Muscle of leg (tissue), 16 donors: ENCODE measurements at places on chromosomes 3 and 15. TPM values are rescaled to one million over a fixed set of nuclear protein-coding genes. Genes with fewer than 3 reads are reported as not detected.
A peak's percentile ranks its signal among the peaks of the same experiment; 100 is the strongest.

- no peak for DNase-seq
Measured at GRCh38 chr3:144301863-144302262, 330.2 kb downstream of the DIPK2A start.

DNA sequence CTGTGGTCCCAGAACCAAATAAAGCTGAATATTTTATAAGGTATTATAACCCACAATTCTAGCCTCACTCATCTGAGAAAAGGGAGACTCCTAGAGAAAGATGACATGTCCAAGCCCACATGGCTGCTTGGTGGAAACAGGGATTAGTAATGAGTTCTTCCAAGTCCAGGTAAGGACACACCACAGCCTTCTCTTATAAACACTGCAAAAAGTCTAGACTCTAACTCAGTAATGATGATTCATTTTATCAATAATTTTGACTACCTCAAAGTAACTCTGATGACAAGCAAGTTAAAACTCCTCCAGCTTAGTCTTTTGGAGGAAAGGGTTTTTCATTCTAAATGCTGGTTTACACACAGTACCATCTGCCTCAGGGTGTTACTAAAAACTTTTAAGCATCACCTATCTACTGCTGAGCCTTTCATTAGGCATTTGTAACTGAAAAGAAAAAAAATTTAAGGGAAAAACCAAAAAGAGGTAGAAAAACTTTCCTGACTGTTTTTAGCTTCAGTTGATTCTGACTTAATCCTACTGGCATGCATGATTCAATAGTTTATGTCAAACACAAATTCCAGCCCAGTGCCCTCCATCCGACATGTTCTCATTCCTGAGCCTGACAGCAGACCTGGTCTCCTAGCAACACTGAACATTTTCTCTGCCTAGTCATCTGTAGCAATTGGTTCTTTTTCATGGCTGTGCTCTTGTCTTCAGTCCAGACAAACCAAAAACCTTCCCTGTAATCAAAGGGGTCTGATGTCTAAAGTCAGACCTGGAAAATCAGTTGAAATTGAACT, 43.9 kb downstream of the P3H2 start:
- DNase-seq: peak; percentile 89

DNA sequence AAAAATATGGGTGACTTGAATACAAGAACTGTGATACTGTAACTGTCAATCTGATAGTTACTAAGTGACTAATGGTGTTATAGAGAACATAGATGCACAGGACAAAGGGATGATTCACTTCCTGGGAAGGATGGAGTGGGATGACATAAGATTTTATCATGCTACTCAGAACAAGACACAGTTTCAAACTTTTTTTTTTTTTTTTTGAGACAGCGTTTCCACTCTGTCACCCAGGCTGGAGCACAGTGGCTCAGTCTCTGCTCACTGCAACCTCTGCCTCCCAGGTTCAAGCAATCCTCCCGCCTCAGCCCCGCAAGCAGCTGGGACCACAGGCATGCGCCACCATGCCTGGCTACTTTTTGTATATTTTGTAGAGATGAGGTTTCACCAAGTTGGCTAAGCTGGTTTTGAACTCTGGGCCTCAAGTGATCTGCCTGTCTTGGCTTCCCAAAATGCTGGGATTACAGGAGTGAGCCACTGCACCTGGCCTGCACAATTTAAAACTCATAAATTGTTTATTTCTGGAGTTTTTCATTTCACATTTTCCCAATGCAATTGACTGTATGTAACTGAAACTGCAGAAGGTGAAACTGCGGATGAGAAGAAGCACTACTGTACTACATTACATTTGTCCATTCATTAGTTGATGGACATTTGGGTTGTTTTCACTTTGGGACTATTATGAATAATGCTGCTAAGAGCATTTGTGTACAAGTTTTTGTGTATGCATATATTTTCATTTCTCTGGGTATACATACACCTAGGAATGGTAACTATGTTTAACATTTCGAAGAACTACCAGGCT, 40.6 kb downstream of the ADIPOQ start:
- no peak for DNase-seq

DNA sequence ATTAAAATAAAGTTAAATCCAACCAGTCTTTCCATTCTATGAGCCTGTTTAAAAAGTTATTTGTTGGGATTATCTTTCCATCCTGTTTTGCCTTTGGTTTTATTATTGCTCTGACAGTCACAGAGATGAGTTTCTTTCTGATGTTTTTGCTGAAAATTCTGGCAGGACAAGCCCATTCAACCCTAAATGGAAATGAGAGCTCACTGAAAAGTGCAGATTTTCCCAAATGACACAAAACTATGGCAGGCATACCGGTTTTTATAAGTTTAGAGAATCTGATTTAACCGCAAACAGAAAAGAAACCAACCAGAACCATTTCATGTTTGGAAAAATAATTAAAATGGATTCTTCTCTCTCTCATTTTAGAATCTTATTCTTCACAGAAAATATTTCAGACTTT, 238.1 kb upstream of the SGO1 start:
- peak; percentile 83 for DNase-seq

DNA sequence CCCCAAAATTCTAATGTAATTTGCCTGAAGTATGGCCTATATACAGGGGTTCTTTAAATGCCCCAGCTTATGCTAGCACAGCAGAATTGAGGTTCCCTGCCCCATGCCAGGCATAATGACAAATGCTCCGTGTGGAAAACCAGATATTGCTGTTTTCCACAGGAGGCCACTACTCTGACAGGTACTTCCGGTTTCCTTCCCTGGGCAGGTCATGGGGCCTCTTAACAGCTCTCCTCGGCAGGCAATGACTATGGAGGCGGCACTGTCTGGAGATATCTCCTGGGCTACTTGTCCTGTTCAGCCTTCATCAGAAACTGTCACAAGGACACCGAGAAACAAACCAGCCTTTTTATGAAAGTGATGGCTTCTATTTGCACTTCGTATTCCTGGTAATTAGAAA, 54.8 kb downstream of the SLC7A14 start:
- no peak for DNase-seq

GRCh38 chr3:82329300-82329699, 567.9 kb upstream of the GBE1 start:
- DNase-seq: no peak

- peak; percentile 62 for DNase-seq
Measured at GRCh38 chr3:30741889-30742288, 135.5 kb downstream of the TGFBR2 start.

DNA sequence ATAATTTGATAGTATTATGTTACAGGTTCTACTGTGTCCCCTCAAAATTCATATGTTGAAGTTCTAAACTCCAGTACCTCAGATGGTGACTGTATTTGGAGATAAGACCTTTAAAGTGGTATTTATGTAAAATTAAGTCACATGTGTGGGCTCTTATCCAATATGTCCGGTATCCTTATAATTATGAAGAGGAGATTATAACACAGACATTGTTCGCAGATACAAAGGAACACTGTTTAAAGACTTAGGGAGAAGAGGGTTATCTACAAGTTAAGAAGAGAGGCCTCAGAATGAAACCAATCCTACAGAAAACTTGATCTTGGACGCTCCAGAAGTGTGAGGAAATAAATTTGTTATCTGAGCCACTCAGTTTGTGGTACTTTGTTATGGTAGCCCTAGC, 50.9 kb downstream of the DPH6 start:
- no peak for DNase-seq

DNA sequence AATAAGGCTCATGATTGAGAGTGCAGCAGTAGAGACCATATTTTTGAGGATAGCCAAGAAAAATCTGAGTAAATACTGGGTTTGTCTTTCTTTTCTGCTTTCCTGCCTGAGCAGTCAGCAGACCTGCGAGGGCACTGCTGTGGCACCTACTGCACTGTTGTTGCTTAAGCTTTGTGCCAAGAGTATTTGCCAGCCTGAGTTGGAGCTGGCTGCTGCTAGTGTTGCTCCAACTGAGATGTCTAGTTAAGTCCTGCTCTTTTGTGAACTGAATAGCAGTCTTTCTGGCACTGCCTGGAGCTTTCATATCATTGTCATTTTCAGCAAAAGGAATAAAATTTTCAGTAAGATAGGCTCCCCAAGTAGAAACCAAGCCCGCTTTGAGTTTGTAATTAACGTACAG, 214.5 kb upstream of the P2RY1 start:
- DNase-seq: no peak

DNA sequence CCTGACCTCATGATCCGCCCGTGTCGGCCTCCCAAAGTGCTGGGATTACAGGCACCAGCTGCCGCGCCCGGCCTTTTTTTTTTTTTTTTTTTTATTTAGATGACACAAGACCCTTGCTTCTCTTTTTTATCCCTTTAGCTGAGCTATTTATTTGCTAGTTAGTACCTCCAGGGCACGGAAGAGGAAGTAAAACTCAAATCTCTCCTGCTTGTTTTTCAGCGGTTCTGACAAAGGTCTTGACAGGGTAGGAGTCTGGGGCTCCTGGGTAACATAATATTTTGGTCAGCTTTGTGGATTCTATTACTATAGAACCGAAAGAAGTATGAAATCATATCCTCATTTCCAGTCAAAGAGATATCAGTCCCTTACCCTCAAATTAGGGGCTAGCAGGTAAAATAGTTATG, 44.0 kb upstream of the ETV5 start:
- DNase-seq: peak; percentile 69

GRCh38 chr3:141311170-141311495, 57.2 kb upstream of the ZBTB38 start:
- no peak for DNase-seq

GRCh38 chr3:165742351-165742750, 94.9 kb downstream of the BCHE start:
- no peak for DNase-seq

DNA sequence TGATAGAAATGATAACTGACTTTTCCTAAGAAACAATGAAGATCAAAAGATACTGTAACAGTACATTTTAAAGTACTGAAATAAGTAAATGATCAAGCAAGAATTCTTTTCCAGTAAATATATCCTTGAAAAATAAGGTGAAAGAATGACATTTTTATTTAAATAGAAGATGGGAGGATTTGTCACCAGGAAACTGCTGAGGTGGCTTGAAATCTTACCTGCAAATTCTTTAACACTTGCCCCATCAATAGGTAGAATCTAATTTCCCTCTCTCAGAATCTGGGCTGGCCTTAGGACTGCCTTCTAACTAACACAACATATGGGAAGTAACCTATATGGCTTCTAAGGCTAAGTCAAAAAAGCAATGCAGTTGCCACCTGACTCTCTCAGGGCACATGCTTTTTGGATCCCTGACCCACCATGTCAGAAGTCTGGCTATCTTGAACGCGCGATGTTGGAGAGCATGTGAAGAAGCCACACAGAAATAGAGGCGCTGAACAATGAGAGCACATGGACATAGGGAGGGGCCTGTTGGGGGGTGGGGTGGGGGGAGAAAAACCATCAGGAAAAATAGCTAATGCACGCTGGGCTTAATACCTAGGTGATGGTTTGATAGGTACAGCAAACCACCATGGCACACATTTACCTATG, 11.5 kb downstream of the ACSBG1 start:
- DNase-seq: no peak

- no peak for DNase-seq
Measured at GRCh38 chr3:193648542-193649076, 55.6 kb downstream of the OPA1 start.

DNA sequence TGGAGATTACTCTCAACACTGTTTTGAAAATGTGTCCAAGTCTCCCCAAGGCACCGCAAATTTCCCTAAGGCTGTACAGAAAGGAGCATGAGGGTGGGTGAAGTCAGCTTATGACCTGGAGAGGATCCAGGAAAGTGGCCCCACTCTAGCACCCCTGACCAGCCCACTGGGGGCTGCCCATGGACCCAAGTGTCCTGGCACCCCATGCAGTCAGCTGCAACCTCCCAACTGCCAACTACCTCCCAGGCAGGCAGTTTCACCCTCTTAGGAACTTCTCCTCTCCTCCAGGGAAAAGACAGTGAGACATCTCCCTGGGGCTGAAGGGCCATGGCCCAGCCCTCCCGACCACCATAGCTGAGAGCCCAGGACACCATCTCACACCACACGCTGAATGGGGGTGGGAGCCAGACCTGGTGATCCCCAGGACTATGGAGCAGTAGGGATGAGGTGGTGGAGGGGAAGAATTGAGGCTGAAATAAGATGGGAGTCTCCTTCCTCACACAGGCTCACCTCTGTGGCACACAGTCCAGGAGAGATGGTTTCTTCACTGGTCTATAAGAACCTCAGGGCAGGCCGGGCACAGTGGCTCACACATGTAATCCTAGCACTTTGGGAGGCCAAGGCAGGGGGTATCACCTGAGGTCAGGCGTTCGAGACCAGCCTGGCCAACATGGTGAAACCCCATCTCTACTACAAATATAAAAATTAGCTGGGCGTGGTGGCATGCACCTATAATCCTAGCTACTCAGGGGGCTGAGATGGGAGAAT, 104.4 kb downstream of the DAPK2 start:
- DNase-seq: no peak

- DNase-seq: no peak
Measured at GRCh38 chr3:192279664-192280063, 447.7 kb downstream of the FGF12 start.

- DNase-seq: no peak
Measured at GRCh38 chr15:58249646-58250312, 111.6 kb downstream of the AQP9 start.

DNA sequence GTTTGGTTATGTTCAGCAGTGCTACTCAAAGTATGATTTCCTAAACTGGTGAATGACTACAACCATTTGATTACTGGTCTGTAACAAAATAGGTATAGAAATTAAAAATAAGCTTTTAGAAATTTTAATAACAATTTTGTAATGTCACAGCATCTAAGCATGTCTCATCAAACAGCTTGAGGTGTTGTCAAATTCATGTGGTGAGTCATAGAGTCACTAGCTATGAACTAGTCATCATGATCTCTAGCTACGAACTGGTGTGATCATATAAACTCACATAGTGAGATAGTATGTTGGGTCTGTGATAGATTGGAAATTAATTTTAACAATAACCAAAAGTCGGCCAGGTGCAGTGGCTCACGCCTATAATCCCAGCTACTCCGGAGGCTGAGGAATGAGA, 213.9 kb upstream of the RBMS3 start:
- no peak for DNase-seq

DNA sequence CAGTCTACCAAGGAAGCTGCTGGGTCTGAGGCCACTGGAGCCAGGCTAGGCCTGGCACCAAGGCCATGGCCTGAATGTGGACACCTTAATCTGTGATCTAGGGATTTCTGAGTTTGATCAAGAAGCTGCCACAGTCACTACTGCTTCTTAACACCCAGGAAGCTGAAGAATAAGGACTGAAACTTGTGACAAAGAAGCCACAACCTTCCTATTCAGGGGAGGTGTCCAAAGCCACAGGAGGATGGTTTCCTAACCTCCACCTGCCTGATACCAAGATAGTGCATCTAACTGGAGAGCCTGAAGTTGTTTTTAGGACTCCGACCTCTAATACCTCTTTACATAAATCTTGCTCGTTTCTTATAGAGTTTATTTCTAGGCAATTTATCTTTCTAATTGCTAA, 5.5 kb upstream of the ANO10 start:
- DNase-seq: no peak

The LMAN1L gene
- total RNA-seq: 0.04 TPM

The LRRC2 gene
- total RNA-seq: 4.1 TPM

The CILP gene
- total RNA-seq: 32.5 TPM

The FSD2 gene
- 44.4 TPM for total RNA-seq

The C15orf62 gene
- 0.13 TPM for total RNA-seq

The MYRIP gene
- 1.3 TPM for total RNA-seq

The RBP2 gene
- not detected for total RNA-seq
